ENCODE measurements at places on chromosomes 3 and 15.

- DNase-seq: no peak
Measured at GRCh38 chr15:48025118-48025517, 95.7 kb upstream of the SLC24A5 start.

DNA sequence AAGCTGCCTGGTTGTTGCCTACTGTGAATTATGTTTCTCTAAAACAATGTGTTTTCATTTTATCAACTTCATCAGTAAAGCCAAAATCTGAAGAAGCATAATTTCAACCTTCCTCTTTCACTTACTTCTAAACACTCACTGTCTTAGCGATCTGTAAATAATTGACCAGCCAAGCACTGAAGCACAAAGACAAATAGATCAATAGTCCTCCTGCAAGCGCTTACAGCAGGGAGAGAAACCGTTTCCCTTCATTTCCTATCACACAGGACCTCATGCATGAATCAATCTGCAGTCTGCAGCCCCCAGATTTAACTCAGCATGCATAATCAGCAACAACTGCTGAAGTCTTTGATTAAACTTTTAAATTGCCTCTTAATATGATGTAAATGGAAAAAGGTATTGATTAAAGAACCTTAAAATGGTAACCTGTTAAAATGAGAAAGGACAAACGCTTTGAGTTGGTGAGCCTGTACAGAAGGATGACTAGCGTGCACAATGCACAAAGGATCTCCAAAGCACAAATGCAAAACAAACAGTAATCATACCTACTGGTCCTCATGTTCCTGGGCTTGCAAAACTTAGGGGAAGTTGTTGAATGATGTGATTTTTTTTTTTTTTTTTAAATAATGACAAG, 370.2 kb upstream of the ZNF385D start:
- DNase-seq: no peak

DNA sequence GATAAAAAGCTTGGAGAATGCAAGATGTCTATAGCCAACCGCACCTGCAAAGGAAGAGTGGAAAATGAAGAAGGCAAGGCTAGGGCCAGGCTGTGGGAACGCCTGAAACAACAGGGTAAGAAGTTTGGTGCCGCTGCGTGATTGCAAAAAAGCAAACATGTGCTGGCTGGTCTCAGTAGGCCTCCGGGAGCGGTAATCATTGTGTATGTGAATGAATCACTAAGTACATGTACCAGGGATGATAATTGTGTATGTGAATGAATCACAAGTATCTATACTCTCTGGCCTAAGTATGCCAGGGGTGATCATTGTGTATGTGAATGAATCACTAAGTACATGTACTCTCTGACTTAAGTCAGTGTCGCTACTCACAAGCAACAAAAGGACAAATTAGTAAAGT, 40.3 kb upstream of the PARL start:
- DNase-seq: no peak

GRCh38 chr15:78767331-78767951, 43.8 kb downstream of the ADAMTS7 start:
- DNase-seq: no peak

- DNase-seq: no peak
Measured at GRCh38 chr3:196238612-196239560, 22.6 kb downstream of the SLC51A start.

DNA sequence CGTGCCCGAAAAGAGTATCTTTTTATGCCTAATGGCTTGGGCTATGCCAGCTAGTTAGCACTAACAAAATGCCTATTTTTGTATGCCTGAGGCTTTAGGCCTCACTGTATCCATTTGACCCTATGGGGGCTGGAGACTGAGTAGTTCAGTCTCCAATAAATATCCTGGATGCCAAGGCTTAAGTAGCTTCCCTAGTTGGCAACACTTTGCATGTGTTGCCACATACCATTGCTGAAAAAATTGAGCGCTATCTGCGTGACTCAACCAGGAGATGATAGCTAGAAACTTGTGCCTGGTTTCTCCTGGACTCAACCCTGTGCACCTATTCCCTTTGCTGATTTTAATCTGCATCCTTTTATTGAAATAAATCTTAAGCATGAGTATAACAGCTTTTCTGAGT, 58.4 kb upstream of the ATP2C1 start:
- DNase-seq: no peak

DNA sequence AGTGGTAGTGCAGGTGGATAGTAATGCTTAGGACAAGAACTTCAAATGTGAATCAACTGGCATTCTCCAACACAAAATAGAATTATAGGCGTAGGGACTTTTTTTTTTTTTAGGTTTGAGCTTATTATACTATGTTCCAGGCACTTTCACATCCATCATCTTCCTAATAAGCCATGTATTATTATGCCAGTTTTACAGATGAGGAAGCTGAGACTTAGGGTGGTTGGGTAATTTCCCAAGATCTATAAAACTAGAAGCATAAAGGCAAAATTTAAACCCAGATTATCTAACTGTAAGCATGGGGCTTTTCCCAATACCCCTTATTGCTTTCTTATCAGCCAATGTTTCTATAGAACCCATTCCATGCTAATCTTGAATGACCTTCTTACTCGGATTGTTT, 75.1 kb upstream of the ETV5 start:
- DNase-seq: no peak

- DNase-seq: no peak
Measured at GRCh38 chr3:194265505-194265892, 85.6 kb downstream of the CPN2 start.

DNA sequence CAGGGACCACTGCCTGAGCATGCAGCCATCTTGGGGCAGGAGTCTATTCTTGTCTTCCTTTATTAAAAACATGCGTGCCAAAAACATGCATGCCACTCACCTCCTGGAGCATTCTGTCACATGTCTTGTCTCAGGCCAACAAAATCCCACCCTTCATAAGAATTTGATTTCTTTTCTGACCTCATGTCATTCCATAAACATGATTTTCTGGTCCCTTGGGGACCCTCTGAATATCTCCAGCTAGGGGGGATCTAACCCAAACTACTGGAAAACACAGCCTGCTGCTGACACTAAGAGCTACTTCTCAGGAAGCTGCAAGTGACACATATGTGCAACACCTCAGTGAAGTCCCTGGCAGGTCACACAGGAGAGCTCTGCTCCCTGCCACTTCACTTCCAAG, 26.8 kb upstream of the NOX5 start:
- DNase-seq: no peak

DNA sequence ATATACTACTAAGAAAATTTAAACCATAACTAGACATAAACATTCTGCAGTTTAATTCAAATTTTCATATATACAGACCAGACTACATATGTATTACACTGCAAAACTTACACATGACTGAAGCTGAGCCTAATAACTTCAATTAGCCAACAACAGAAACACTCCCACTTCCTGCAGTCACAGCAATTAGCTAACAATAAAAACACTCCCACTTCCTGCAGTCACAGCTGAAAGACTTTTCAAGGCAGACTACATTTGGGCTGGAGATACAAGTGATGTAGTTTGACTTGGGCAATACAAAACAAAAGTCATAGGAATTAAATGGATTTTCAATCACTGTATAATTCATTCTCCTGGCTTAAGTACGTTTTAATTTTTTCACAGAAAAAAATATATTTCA, 10.3 kb downstream of the TM2D3 start:
- peak; percentile 84 for DNase-seq

- no peak for DNase-seq
Measured at GRCh38 chr15:29688506-29689286, 133.6 kb downstream of the TJP1 start.

- no peak for DNase-seq
Measured at GRCh38 chr15:25242957-25243799, 195.6 kb downstream of the UBE3A start.

GRCh38 chr3:81268526-81268925, 492.9 kb downstream of the GBE1 start:
- DNase-seq: no peak

DNA sequence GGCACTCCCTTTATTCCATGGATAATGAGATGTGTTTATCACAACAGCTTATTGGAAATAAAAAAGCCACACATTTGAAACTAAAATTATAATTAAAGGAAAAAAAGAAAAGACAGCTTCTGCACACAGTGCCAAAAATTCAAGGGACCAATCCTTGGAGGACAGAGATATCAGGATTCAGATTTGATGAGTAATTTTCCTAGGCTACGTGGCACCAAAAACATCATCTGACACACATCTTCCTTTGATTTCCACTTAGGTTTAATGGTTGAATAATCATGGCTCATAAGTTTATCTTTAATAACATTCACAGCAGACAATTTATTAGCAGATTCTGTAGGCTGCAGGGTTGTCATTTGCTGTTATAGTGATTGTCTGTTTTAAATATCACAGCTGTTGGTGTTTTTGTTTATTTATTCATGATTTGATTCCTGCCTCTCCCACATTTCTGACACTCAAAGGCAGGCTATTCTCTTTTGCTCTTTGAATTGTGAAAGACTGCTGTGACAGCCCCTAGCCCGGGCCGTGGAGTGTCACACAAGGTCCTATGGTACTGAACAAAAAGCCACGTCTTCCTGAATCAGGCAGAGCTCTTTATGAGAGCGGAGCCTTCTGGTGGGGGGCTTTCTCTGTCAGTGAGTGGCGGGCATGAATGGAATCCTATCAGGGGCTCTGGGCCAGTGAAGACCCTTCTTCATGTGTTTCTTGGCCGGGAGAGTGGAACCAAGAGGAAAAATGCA, 708.5 kb downstream of the SQOR start:
- no peak for DNase-seq

- no peak for DNase-seq
Measured at GRCh38 chr3:40172560-40172959, 136.9 kb upstream of the EIF1B start.

GRCh38 chr3:109852283-109852682, 514.9 kb upstream of the DPPA4 start:
- no peak for DNase-seq

- DNase-seq: no peak
Measured at GRCh38 chr15:72838311-72838731, 54.8 kb upstream of the ADPGK start.

GRCh38 chr15:75989045-75989444, 23.2 kb downstream of the NRG4 start:
- DNase-seq: no peak
